Activated T-cell treated with anti-CD3 and anti-CD28 coated beads, Interleukin-2, amount 50 U/mL, for 72 hours (primary cell): ENCODE measurements at places on chromosomes 5 and 9. TPM values are rescaled to one million over a fixed set of nuclear protein-coding genes. Genes with fewer than 3 reads are reported as not detected.

- DNase-seq: no peak
Measured at GRCh38 chr9:18260521-18260920, 213.4 kb upstream of the ADAMTSL1 start.

Gene ACOT12
- total RNA-seq: not detected

Gene DDX41
- total RNA-seq: 117 TPM

DNA sequence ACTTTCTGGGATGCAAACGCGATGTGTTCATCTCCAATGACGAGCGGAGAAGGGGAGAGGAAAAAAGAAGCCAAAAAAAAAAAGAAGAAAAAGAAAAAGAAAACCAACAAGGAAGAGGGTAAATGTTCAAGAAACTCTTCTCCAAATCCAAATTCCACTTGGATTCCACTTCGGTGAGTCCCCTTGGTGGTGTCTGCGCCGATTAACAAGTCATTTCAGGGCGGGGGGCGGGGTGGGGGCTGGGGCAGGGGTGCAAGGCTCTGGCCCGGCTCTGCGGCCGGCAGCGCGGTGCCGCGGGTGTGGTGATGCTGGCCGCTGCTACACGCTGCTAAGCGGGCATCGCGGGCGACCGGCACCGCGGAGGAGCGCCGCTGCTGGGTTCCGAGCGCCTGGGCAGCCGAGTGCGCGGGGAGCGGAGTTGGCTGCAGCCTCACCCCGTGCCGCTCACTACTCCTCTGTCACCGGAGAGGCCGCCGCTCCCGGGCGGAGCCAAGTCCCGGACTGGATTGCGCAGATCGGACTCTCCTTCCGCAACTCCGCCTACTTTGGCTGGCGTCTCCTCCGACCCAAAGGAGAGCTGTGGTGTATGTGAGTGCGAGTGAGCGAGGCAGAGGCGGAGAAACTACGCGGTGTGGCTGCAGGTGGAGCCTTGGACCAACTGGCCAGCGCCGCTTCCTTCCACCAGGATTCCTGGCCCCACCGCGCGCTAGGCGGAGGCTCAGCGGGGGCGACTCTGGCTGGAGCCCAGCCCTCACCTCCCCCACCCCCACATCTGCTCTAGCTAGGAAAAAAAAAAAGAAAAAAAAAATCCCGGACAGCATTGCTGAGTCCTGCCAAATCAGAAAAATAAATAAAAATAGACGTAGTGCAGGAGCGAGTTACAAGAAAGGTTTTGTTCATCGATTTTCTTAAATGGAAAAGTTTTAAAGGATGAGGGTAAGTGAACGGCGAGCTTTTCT lies at the start of gene SEMA6A:
Gene SEMA6A (minus strand): TSS at position 457 of the 959 bp plus-strand sequence. CDS start 69,879 bp downstream, outside the sequence.
- peak; percentile 82 for DNase-seq

- no peak for DNase-seq
Measured at GRCh38 chr5:175548626-175549311, 70.4 kb downstream of the SFXN1 start.

Gene GPX8
- total RNA-seq: not detected

GRCh38 chr5:88925692-88926490 lies 42.9 kb upstream of the MEF2C start:
- no peak for DNase-seq

- no peak for DNase-seq
Measured at GRCh38 chr5:6675784-6676491, 37.3 kb upstream of the TENT4A start.

Gene FAM78A
- total RNA-seq: 38.0 TPM

- no peak for DNase-seq
Measured at GRCh38 chr5:31630931-31631330, 8.0 kb upstream of the PDZD2 start.

- DNase-seq: no peak
Measured at GRCh38 chr9:88694625-88695024, 159.6 kb downstream of the NXNL2 start.

DNA sequence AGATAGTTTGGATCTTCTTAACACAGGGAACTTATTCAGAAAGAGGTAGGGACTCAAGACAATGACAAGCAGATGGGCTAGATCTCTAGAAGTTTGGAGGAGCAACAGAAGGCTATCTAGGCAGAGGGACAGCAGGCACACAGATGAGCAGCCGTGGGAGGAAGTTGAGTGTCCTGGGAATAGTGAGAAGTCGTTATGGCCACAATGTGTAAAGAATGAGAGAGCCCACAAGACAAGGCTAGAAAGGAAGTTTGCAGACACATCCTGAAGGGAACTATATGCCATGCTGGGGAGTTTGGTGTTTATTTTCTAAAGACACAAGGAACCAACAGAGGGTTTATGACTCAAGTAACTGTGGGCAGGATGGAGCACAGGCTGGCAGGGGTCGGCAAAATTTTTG lies 160.6 kb downstream of the PALM2AKAP2 start:
- DNase-seq: no peak
